ENCODE measurements at places on chromosomes 12 and 14.

- no peak for DNase-seq
These were observed 122.9 kb downstream of the MYRFL start for GRCh38 chr12:69947897-69948296.

GRCh38 chr14:102120888-102121287, 18.8 kb upstream of the WDR20 start:
- no peak for DNase-seq

DNA sequence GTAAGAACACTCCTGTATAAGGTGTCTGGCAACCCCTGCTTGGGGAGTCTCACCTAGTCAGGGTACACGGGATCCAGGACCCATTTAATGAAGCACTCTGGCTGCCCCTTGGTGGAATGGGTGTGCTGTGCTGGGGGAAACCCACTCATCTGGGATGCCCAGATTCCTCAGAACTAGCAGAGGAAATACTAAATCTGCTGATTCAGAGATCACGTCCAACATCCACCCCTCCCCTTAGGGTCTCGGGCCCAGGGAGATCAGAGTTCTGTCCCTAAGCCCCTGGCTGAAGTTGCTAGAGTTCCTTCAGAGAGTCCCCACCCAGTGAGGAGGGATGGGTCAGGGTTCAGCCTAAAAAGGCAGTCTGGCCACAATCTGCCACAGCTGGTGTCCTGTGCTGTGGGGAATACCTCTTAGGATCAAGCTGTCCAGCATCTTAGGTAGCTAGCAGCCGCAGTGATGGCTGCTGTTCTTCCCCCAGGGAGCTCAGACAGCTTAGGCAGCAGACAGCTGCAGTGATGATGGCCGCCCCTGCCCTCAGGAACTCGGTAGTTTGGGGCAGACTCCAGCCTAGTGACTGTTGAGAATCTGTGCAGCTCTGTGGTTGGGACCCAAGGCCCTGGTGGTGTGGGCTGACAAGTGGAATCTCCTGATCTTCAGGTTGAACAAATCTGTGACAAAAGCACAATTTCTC, 74.8 kb downstream of the IFNG-AS1 start:
- no peak for DNase-seq

GRCh38 chr12:119154435-119154818, 24.3 kb upstream of the HSPB8 start:
- no peak for DNase-seq

DNA sequence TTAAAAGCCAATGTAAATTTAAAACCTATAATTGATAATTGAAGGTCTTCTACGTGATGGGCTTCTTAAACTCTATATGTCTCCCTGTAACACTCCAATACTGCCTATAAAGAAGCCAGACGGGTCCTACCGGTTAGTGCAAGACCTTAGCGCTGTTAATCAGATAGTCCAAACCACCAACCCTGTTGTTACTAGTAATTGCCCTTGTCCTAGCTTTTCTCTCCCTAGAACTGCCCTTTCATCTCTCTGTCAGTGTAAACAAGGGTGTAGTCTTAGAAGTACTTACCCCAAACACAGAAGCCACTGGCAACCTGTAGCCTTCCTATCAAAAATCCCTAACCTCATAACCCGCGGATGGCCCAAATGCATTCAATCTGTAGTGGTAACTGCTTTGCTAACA, 243.0 kb upstream of the DIO3 start:
- DNase-seq = no peak
